ENCODE measurements at places on chromosomes 1 and 21.

DNA sequence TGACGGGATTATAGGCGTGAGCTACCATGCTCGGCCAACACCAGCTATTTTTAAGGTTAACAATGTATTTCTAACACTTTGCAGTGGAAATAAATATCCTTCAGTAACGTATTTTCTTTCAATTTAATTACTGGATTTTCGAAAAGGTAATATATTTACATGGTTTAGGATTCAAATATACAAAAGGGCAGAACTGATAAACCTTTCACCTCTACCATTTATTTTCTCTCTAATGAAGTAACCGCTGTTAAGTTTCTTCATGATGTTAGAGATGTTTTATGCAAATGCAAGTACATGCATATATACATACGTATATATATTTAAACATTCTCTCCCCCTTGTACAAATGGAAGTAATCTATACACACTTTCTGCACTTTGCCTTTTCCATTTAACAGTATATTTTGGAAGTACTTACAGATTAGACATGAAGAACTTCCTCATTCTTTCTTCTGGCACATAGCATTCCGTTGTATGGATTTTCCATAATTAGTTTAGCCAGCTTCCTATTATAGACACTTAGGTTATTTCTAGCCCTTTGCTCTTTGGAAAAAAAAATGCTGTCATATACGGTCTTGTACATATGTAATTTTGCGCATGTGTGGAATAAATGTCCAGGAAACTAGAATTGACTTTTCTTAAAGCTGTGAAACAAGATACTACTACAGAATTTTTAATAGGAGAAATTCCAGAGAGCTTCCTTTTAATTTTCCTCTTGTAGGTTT is 14.9 kb upstream of the HJV start:
- no peak for DNase-seq

DNA sequence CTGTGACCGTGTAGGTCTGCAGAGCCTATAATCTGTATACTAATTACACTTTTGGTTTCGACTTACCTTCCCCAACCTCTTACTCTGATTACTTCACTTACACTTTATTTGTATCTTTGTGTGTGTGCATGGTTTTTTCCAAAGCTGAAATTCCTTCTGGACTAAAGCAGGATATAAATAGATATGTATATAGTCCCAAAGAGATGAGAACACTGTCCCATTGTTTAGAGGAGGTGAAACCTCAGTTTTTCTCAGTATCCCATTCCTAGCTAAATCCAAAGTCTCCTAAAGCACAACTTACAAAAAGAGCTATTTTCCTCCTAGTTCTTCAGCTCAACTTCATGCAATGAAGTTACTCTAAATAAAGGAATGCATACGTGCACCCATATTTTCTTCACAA is 442.2 kb downstream of the SMYD3 start:
- no peak for DNase-seq

DNA sequence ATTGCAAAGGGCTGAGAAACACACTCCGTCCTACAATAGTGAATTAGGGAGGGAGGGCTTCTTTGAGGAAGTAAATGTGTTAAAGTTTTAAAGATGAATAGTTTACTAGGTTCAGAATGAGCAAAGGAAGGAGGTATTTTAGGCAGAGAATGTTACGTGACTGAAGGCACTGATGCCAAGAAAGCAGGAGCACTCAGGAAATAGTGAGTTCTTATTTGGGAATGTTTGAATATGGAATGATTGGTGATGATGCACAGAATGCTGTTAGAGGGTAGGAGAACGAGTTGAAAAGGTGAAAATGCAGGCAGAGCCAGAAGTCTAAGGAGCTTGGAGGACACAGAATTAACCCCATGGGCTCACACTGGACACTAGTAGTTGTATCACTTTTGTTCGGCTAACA is 108.0 kb downstream of the NRIP1 start:
- DNase-seq, result no peak

- DNase-seq, result no peak
Measured at GRCh38 chr1:232622981-232623380, 7.0 kb downstream of the SIPA1L2 start.

GRCh38 chr21:28509031-28509430 is 483.6 kb downstream of the LTN1 start:
- DNase-seq, result no peak

GRCh38 chr1:198671136-198671535 is 32.3 kb downstream of the PTPRC start:
- DNase-seq, result no peak

DNA sequence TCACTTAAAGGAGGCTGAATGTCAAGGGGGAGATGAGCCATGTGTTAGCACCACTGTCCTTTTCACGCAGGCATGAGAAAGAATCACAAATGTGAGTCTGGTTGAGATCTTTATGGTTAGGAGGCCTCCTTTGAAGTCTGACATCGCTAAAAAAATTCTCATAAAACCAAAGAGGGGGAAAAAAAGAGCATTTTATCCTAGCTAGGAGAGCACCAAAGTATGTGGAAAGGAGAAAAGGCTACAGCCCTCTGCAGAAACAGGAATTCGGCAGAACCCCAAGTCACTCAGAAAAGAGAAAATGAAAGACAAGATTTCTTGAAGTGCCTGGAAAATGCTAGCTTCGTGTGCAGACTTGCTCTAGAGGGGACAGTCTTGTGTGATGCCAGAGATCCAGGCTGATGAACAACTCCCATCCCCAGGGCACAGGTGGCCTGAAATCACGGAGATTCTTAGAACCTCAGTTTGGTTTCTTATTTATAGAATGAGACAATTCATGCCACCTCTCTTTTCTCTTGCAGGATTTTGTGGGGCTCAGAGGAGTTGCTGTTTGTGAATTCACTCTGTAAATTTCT is 61.5 kb downstream of the RUNX1 start:
- DNase-seq, result no peak

GRCh38 chr1:52658795-52659194 is 25.8 kb downstream of the SHISAL2A start:
- DNase-seq, result no peak

GRCh38 chr1:155003766-155004351 is 1.3 kb downstream of the ZBTB7B start:
- DNase-seq, result no peak

DNA sequence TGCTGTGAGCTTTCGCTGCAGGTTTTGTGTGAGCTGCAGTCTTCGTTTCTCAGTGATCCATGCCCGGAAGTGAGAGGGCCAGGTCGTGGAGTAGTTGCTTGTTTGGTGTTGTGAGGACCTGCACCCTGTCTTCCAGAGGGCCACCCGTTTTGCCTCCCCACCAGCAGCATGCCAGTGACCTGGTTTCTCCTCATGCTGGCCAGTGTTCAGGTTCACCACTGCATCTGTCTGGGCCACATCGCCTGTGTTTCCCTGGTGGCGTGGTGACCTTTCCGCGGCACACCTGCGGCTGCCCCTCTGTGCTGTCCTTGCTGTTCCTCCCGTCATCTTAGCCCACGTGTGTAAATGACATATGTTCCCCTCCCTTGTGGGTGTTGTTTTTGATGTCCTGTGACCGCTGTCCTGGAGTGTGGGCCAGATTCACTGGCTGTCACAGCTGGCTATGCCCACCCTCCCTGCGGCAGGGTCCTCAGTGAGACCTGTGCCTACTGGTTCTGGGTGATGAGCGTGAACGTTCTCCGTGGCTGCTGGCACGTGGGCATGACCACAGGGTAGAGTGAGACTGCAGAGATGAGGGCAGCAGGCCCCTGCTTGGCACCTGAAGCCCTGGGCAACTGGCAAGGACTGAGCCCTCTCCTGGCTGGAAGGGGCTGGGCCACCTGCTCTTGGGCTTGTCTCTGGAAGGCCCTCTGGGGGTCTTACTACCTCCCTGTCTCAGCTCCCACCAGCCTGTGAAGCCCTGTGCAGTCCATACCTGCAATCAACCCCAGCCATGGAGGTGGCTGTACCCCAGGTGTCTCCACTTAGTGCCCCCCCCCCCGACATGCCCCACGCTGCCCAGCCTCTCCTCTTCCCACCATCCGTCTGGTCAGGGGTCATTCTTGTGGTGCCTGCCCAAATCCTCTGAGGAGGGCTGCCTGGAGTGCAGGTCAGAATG is 7.3 kb downstream of the IBA57 start:
- DNase-seq, result no peak

DNA sequence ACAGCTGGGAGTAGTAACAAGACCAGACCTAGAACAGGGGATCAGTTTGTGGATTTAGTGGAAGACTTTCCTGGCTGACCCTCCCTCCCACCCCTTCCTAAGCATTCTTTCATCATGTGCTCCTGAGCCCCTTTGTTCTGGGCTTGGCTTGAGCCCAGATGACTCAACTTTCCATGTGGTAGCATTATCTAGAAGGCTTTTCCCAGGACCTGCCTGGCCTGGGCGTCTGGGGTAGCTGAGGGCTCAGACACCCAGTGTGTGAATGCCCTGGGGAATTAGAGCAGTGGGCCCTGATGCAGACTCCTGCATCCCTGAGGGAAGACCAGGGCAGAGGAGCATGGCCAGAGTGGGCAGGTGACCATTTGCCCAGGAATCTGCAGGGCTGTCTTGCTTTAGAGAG is 44.1 kb upstream of the TSPAN2 start:
- DNase-seq, result no peak

GRCh38 chr1:44575396-44575795 is 98.9 kb downstream of the TMEM53 start:
- DNase-seq, result no peak

- no peak for DNase-seq
Measured at GRCh38 chr1:48673332-48674105, 103.2 kb downstream of the BEND5 start.

- no peak for DNase-seq
Measured at GRCh38 chr1:157771661-157772425, 5.1 kb downstream of the FCRL2 start.

- DNase-seq, result no peak
Measured at GRCh38 chr1:212879947-212880690, 22.0 kb downstream of the FLVCR1 start.

DNA sequence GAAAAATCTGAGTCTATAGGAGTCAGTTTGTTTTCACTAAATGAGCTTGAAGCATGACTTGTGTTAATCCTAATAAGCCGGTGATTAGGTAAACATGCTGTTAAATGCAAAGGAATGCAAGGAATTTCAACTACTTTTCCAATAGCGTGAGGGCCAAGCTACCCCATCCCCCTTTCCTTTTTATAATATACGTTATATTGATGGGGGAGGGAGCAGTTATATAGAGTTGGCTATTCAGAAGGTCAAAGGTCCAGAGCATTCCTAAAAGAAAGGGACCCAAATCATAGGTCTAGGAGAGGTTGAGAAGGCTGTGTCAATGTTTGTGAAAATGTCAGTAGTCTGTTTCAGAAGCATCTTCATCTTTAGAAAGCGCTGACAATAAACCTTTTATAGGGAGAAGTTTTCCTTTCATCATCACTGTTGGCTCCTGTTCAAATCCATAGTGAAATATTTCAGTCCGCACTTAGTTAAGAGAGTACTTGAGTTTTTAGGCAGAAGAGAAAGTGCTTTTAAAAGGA is 3.8 kb downstream of the CCN1 start:
- DNase-seq, result no peak

DNA sequence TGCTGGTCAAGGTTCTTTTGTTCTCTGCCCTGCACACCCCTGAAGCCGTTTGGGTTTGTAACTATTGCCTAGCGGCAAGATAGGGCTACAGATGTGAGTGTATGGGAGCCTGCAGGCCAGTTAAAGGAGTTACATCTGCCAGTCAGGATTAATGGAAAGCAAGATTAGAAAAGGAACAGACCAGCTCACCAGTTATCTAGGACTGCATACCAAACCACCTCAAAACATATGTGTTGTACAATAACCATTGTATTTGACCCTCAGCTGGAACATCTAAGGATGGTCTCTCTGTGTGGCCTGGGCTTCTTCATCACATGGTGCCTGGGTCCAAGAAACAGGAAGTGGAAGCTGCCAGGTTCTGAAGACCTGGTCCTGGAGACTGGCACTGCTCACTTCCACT is 52.5 kb upstream of the FBXO28 start:
- DNase-seq, result no peak

DNA sequence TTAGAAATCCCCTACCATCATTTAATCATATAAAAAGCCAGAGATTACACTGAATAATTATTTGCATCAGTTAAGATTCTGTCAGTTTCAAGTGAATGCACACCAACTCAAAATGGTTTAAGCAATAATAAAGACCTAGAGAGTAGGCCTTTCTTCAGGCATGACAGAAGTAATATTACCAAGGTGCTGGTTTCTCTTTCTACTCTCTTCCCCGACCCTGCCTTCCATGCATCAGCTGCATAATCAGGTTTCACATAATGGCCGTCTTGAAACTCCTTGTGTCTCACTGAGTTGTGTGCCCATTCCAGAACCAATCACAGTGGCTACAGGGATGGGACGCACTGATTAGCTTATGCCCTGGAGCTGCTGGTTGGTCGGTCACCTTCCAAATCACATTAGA is 103.5 kb upstream of the SERTAD4 start:
- no peak for DNase-seq

DNA sequence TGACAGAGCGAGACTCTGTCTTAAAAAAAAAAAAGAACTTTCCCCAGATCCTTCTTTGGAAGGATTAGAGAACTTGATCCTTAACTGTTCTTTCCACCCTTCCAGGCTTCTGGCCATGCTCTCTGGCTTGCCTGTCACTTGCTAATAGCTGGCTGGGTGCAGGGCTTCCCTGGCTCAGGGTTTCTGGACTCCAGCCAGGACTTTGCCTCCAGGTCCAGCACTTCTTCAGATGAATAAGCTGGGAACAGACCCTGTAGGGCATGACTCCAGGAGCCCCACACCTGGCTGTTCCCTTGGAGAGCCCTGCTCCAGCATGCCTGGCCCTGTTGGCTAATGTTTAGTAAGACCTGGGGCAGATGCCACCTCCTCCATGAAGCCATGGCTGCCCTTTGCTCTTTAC is 3.3 kb upstream of the NT5C1A start:
- no peak for DNase-seq

- DNase-seq, result no peak
Measured at GRCh38 chr1:190353538-190354101, 124.0 kb downstream of the BRINP3 start.

DNA sequence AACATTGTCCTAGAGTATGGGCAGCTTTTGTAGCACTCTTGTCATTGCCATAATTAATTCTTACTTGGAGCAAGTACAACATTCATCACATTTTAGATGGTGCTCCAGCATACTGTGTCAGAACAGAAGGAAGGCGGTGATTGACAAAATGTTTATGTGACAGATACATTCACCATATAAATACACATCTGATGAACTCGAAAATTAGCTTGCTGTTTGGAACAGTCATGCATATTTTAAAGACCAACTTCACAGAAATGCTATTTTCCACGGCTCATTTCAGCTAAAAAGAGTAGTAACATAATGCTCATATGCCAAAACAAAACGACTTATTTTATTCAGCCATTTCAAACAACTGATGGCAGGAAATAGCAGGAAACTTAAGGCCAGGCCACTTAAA is 302.7 kb downstream of the MRPL39 start:
- DNase-seq, result no peak

- DNase-seq, result no peak
Measured at GRCh38 chr1:170041423-170042192, 32.9 kb downstream of the KIFAP3 start.

- no peak for DNase-seq
Measured at GRCh38 chr1:84862810-84863251, 30.2 kb downstream of the LPAR3 start.

Measured in iPS DF 6.9 (cell line).